ENCODE measurements at places on chromosomes 12 and 14.

- H3K36me3 ChIP-seq = no peaks in the 10 kb centered on the region
- DNase-seq = peak; percentile 73
- no peak overlapping the region for H3K27ac ChIP-seq
Measured at GRCh38 chr12:7806863-7807487, 17.8 kb downstream of the NANOG start.

DNA sequence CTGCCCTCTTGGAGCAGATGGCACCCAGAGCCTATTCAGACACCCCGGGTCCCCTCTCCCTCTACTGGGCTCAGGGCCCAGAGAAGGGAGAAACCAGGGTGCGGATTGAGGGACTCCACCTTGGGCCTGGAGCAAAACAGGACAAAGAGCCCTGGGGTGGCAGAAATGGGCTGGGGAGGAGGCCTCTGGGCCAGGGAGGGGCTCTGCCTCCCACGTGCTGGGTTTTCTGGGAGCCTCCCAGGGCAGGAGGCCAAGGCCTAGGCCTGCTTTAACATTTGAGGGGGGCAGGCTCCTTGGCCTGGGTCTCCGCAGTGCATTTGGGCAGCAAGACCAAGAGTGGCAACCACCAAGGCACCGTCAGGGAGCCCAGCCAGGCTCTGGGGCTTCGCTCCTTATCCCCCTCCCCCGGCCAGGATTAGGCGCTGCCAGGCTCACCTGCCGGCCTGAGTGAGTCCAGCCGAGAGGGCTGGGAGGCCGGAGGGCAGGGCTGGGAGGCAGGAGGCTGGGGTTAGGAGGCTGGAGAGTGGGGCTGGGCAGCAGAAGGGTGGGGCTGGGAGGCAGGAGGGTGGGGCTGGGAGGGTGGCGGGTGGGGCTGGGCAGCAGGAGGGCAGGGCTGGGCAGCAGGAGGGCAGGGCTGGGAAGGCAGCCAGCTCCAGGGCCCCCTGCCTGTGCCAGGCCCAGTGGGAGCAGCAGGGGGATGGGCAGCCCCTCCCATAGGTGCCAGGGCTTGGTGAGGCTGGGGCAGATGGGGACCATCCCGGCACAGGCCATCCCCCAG is 101.8 kb upstream of the EIF5 start:
- H3K4me1 ChIP-seq = peaks cover 2% of the 10 kb centered on the region
- H3K27me3 ChIP-seq = no peaks in the 10 kb centered on the region
- H3K4me3 ChIP-seq = no peak overlapping the region
- DNase-seq = no peak
- no peaks in the 10 kb centered on the region for H3K36me3 ChIP-seq
- no peak overlapping the region for H3K27ac ChIP-seq

DNA sequence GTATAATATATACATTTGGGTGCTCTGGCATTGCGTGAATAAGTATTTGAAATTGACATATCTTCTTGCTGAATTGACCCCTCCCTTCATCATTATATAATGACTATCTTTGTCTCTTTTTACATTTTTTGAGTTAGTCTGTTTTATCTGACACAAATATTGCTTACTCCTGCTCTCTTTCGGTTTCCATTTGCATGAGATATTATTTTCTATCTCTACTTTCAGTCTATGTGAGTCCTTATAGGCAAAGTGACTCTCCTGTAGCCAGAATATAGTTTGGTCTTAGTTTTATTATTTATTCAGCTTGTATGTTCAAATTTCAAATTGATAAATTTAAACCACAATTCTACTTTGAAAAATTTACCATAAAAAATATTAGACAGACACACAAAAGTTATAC is 491.0 kb downstream of the NAV3 start:
- H3K27ac ChIP-seq = no peak overlapping the region
- H3K27me3 ChIP-seq = no peaks in the 10 kb centered on the region
- H3K36me3 ChIP-seq = no peaks in the 10 kb centered on the region
- H3K4me3 ChIP-seq = no peak overlapping the region
- H3K4me1 ChIP-seq = no peaks in the 10 kb centered on the region
- DNase-seq = no peak

- DNase-seq = no peak
- H3K27ac ChIP-seq = no peak overlapping the region
- no peaks in the 10 kb centered on the region for H3K36me3 ChIP-seq
- no peak overlapping the region for H3K4me3 ChIP-seq
Measured at GRCh38 chr12:105406497-105406896, 76.0 kb downstream of the C12orf75 start.

GRCh38 chr14:100147181-100147631 is 12.2 kb downstream of the DEGS2 start:
- no peak for DNase-seq
- peaks cover 4% of the 10 kb centered on the region for H3K36me3 ChIP-seq
- no peaks in the 10 kb centered on the region for H3K27me3 ChIP-seq
- no peak overlapping the region for H3K4me3 ChIP-seq

Data from ascending aorta (tissue), 2 donors.